Thoracic aorta (tissue), 2 donors: ENCODE measurements at places on chromosomes 6 and 20. TPM values are rescaled to one million over a fixed set of nuclear protein-coding genes. Genes with fewer than 3 reads are reported as not detected.

DNA sequence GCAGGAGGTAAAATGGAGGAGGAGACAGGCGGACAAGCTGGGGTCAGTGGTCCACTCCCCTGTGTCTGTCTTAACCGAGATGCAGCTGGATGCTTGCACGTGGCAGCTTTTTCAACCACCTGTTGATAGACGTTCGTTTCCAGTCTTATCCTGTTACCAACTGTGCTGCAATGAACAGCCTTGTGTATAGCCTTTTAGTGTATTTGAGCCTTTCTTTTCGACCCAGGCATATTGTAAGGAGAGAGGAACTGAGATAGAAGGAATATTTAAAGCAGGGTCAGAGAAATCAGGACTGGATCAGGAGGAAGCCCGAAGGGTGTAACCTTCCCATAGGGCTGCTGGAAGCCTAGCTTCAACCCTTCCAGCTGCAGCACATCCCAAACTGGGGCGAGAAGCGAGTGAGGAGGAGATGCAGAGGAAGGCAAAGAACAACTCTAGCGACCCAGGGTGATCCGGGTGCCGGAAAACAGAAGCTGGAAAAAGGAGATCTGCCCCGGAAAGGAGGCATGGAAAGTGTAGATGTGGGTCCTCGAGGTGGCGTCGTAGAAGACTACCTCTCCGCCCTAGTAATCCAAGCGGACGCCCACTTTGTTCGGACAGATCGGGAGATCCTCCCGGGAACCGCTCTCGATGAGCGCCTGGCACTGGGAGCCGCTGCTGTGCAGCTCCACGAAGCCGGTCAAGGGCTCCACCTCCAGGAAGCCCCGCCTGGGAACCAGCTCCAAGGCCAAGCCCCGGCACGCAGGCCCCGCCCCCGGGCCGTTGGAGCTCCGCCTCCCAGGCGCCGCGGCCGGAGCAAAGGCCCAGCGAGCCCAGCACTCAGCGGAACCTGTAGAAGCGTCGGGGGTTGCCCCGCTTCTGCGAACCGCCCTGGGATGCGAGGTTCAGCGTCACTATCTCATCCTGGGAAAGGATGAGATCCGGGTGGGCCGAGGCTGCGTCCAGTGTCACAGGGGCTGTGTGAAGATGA, 11.2 kb downstream of the TRIM31 start:
- peak; percentile 36 for DNase-seq

The LRFN2 gene
- not detected for total RNA-seq

DNA sequence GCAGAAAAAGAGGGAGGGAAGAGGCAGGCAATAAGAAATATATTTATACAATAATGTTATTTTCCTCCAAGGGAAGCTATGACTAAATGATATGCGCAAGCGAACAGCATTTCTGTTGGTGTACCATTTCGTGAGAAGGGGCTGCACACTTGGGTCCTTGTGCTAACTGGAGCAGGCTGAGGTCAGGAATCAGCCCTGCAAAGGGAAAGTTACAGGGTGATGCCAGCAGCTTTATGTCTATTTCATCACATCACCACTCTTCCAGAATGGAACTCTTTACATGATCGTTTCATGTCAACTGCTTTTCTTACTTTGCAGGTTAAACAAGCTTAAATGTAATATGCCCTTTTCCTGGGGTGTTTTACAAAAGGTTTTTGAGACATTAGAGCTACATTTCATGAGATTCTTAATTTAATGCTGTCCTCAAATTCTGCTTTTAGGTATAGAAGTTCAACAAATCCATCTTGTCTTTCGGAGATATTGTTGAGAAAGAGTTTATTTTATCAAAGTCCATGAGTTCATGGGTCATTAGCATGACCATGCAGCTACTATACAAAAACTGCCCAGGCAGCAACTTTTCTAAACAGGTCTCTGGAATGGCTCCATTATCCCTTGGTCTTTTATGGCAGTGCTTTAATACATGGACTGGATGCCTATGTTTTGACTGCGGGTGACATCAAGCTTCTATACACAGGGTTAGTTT, 443.8 kb downstream of the TENT5A start:
- DNase-seq, result no peak

- DNase-seq, result no peak
Observed at GRCh38 chr6:113190170-113190569, 667.0 kb upstream of the MARCKS start.

The DBNDD2 gene
- 97.6 TPM for total RNA-seq

The BTN1A1 gene
- total RNA-seq, result not detected

- DNase-seq, result no peak
Observed at GRCh38 chr6:73879501-73880293, 183.7 kb downstream of the CD109 start.

- DNase-seq, result no peak
Observed at GRCh38 chr6:33271117-33271467, 584 bp downstream of the VPS52 start.
